ENCODE measurements at places on chromosomes 1 and 21.

- no peak for DNase-seq
Observed at GRCh38 chr1:201790261-201790660, 38.7 kb upstream of the IPO9 start.

- no peak for DNase-seq
Observed at GRCh38 chr1:32810358-32810757, 6.8 kb downstream of the YARS1 start.

DNA sequence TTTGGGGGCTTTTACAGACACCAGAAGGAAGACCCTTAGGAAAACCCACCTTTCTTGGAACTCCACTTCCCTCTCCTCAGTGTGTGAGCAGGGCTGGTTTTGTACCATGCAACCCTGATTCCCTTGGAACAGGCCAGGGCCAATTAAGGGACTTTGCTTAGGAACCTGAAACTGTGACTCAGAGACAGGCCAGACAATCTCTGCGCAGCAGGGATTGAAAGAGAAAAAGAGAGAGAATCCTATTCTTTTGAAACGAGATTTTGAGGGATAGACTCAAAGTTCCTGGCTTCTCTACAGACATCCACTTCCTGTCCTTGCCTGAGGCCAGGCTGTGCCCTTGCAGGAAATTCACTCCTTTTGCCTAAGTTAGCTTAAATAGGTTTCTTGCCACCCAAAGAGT is 23.1 kb upstream of the C1orf198 start:
- no peak for DNase-seq

GRCh38 chr1:47709019-47709871 is 271.4 kb downstream of the FOXD2 start:
- DNase-seq = no peak

GRCh38 chr1:63827411-63828321 is 53.8 kb downstream of the ROR1 start:
- no peak for DNase-seq

DNA sequence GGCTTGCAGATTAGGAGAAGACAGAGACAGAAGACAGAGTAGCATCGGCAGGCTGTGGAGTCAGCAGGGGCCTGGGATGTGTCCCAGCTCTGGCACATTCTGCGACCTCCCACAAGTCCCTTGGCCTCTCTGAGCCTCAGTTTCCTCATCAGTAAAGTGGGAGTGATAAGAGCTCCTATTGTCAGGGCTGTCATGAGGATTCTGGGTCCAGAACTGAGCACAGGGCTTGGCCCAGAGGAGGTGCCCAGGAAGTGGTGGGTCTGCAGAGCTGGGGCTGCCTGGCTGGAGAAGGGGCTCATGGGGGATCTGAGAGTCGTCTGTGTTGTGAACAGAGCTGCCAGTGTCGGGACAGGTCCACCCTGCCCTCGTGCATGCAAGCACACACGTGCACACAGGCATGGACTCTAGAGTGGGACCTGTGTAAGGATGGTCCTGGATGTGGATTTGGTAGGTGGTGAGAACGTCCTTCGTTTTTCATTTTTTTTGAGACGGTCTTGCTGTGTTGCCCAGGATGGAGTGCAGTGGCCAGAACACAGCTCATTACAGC is 262.9 kb downstream of the PTPRU start:
- no peak for DNase-seq

Measured in stimulated activated CD8-positive, alpha-beta memory T cell treated with anti-CD3 and anti-CD28 coated beads, Interleukin-12 subunit alpha, Interleukin-12 subunit beta, amount 100 ng/mL, for 1 hour (primary cell).